ENCODE measurements at places on chromosomes 16 and 17.

GRCh38 chr17:78905116-78905515, 2.1 kb upstream of the CEP295NL start:
- DNase-seq = no peak

GRCh38 chr17:9670596-9670995, 25.3 kb downstream of the USP43 start:
- no peak for DNase-seq

- DNase-seq = no peak
Observed at GRCh38 chr17:63826468-63827001, 696 bp upstream of the PSMC5 start.

DNA sequence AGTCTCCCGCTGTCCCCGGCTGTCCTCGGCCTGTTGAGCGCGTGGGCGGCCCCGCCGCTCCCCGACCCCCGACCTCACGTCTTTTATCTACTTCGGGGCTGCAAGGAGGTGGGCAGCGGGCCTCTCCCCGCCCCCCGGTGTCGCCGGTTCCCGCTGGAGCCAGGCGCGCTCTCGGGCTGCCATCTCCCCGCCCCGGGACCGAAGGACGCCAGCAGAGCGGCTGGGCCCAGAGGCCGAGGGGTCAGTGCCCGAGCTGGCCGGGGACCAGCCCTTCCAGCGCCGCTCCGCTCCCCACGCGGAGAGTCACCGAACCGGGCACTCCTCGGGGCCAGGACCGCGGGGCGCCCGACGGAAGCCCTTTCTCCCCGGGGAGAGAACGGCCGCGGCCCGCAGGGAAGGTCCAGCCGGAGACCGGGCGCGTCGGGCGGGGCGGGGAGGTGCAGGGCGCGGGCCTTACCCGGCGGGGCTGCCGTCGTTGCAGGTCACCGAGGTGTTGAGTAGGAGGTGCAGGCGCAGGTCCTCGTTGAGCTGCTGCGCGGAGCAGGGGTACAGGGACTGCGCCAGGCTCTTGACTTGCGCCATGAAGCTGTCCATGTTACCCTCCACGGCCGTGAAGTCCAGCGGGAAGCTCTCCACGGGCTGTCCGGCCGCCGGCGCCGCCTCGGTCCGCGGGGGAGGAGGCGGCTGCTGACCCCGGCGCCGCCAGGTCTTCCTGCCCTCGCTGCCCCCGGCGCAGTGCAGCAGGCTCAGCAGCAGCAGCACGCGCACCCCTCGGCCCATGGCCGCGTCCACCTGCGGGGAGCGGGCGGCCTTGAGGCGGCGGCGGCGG, 643 bp downstream of the NOTUM start:
- peak; percentile 20 for DNase-seq

DNA sequence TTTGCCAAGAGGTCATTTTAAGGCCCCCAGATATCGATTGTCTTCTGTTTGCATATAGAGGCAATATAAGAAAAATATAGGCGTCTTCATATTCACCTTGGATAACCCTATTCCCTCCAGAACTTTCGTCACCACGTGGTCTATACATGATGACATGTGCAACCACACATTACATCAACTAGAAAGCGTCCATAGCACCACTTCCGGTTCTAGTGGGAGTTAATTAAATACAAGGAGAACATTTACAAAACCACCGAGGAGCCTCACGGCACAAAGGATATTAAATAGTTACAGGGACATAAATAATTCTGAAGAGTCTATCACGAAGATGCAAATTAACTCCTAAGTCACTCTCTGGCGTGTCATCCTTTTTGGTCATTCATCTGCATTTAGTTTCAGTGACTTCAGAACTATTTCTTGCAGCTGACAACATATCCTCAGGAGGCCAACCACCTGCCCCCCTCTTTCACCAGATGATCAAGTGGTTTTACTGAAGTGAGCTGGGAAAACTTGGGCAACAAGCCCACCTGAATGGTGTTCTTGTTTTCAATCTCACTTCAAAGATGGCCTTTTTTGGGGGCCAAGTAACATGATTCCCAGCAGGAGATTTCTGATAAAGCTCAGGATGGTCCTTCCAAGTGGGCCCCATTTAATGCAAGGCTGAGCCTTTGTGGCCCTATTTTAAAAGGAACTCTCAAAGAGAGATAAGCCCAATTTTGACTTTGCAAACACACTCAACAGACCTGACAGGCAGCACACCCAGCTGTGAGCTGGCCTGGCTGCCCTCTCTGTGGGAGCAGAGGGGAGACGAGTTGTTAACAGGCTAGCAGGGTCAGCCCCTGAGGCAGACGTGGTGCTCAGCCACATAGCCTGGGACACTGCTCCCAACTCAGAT, 15.3 kb downstream of the CMTM3 start:
- DNase-seq = no peak

DNA sequence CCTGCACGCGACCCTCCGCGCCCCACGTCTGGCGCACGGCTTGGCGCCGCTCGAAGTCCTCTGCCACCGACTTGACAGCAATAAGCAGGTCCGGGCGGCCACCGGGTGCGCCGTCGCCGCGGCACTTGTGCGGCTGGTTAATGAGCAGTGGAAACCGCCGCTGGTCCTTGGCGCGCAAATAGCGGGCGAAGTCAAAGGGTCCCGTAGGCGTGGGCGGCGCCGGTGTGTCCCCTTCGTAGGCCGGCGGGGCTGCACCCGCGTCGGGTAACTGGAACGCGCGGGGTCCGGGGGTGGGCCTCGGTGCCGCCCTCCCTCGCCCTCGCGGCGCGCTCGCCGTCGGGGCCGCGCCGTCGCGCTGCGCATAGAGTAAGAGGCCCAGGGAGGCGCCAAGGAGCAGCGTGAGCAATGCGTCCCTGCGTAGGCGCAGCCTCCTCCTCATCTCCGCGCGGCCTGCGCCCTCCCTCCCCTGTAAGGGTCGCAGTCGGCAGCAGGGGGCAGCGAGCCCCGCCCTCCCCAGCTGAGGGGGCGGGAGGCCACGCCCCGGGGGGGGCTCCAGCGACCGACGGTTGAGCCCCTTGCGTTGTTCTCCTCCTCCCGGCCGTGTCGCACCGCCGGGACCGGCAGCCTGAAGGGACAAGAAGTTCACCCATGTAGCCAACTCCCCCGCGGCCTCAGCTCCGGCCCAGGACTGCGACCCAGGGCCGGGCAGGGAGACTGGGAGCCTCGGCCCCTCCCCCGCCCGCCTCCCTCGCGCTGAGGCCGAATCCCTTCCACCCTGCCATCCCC, 558 bp downstream of the B3GNT9 start:
- DNase-seq = peak; percentile 62

GRCh38 chr16:30555315-30556124, 2.7 kb downstream of the ZNF764 start:
- DNase-seq = no peak

DNA sequence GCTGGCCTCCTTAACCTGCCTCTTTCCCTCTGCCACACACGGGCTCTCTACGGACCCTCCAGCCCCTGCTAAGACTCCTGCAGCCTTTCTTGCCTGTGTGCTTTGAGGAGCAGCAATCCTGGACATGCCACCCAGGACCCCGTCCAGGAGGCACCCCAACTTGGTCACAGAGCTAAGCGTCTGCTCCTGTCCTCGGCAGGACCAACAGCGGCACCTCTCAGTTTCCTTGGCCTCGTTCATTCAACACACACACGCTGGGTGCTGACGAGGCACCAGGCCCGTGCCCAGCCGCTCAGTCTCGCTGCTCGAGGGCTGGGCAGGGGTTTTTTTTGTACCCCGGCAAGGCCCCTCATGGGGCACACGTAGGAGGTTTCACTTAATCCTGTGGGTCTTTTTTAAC, 15.2 kb downstream of the RPH3AL start:
- DNase-seq = no peak

DNA sequence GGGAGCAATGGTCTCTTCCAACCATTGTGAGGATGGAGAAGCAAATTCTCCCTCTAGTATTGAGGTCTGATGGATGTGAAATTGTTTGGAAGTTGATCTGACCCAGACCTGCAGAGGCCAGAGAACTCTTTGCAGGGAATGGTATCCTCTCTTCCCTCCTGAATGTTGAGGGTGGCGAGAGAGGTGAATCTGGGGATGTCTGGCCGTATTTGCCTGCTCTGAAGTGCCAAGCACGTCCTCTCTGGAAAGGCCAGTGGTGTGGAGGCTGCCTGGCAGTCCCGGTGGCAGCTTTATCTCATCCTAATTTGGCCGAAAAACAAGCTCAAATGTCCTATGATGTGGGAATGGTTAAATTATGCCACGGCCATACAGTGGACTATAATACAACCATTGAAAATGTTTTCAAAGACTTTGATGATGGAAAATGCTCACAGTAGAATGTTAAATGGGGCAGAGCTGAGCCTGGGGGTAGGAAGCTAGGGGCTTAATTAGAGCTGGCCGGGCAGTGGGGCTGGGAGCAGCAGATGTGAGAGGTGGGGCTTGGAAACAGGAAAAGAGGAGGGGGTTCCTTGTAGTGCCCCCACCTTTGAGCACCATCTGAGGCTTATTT, 30.8 kb downstream of the WSCD1 start:
- DNase-seq = no peak

GRCh38 chr17:6377906-6378305, 57.0 kb downstream of the AIPL1 start:
- DNase-seq = no peak

DNA sequence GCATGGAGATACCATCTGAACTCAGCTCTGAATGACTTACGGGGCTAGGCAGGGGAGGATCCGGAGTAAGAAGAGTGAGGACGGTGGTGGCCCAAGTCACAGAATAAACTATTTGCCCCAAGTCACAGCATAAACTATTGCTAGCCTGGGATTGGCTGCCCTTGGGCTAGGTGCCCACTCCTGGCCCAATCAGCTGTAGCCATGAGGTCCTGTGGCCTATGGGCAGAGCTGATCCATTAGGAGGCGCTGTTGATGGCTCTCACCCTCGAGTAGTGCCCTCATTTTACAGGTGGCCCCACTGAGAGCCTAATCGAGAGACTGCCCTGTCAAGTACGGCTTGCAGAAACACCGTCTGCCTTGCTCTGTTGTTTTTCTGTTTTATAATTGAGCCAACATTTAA, 62.3 kb upstream of the ZNF423 start:
- DNase-seq = no peak

DNA sequence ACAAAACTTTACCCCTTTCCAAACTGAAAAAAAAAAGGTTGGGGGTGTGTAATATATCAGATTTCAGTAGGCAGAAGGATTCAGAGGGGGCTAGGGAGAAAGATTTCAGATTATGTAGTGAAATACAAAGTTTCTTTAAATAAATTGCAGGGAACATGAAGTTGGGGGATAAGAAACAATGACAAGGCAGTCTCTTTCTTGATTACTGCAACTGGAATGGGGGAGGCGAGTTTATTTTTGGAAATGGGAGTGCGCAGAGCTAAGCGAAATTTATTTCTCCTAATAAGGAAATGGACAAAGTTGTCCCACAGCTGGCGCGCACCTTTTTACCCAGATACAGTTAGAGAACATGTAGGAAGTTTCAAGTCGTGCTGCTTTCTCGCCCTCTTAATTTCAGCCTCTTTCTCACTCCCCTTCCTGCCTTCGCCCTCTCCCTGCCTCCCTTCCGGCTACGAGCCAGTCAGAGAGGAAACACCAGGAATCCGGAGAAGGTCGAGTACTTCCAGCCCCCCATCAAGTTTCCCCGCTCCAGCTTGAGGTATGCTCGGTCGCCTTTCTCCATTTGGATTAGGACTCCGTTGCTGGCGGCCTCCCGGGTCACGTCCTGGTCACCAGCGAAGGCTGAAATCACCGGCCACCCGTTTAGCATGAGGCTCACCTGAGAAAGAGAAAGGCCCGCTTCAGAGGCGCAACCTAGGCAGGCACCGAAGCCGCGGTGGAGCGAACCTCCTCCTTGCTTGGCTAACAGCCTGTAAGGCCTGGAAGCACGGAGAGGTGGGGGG, 2.5 kb downstream of the CBLN1 start:
- DNase-seq = no peak

DNA sequence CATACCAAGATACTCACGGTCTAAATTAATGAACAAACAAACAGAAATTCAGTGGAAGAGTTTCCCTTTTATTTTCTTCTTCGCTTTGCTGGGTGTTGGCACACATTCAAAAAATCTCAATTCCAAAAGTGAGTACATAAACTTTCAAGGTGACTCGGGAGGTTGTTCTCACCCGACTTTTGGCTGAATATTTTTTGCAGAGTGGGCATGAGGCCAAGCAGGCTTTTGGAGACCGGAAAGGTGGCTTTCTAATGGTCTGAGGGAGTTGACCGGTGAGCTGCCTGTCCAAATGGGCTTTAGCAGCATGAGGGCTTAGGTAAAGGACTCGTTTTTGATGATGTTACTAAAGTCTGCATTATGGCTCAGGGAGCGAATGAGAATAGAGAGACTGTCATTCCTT, 318.7 kb downstream of the CPPED1 start:
- DNase-seq = no peak

- no peak for DNase-seq
Observed at GRCh38 chr16:2044541-2044940, 3.1 kb downstream of the NTHL1 start.

Measured in activated CD4-positive, alpha-beta T cell treated with anti-CD3 and anti-CD28 coated beads, Interleukin-2, amount 50 U/mL, for 48 hours (primary cell).